ENCODE measurements at places on chromosomes 7 and 10. TPM values are rescaled to one million over a fixed set of nuclear protein-coding genes. Genes with fewer than 3 reads are reported as not detected.

POU6F2 gene
- total RNA-seq: not detected

MYPN gene
- 0.13 TPM for total RNA-seq

DNA sequence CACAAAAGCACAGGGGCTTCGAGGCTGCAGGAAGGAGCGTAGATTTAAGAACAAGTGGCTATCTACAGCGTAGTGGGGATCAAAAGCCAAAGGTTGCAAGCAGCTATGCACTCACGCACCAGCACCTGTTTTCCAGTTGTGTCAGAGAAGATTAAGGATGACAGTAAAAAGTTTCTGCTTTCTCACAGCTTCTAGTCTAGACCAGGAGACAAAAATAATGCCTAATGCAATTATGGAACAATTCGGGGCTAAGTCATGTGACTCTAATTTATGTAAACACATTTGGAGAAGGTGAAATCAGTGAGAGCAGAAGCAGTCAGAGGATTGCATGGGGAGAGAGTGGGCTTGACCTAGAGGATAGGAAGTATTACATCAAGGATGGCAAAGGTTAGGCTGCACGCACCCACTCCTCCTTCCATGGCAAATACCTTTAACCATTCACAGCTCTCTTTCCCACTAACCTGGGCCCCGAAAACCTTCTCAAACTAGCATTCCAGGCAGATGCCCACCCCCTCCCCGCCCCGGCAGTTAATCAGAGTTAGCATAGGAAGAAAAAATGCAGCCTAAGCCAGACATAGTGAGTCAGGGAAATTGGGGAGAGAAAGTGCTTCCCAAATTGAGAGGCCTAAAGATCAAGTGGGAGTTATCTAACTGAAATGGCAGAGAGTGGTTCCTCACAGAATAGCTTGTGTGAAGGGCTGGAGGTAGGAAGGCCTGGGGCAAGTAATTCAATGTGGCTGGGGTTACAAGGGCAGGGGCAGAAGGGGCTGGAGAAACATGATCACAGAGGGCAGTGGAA is 48.2 kb upstream of the GPAM start:
- DNase-seq: no peak
- H3K36me3 ChIP-seq: no peaks in the 10 kb centered on the region

FAM237B gene
- not detected for total RNA-seq
